Activated CD4-positive, alpha-beta T cell treated with anti-CD3 and anti-CD28 coated beads for 1 hour (primary cell): ENCODE measurements at places on chromosomes 16 and 17.

DNA sequence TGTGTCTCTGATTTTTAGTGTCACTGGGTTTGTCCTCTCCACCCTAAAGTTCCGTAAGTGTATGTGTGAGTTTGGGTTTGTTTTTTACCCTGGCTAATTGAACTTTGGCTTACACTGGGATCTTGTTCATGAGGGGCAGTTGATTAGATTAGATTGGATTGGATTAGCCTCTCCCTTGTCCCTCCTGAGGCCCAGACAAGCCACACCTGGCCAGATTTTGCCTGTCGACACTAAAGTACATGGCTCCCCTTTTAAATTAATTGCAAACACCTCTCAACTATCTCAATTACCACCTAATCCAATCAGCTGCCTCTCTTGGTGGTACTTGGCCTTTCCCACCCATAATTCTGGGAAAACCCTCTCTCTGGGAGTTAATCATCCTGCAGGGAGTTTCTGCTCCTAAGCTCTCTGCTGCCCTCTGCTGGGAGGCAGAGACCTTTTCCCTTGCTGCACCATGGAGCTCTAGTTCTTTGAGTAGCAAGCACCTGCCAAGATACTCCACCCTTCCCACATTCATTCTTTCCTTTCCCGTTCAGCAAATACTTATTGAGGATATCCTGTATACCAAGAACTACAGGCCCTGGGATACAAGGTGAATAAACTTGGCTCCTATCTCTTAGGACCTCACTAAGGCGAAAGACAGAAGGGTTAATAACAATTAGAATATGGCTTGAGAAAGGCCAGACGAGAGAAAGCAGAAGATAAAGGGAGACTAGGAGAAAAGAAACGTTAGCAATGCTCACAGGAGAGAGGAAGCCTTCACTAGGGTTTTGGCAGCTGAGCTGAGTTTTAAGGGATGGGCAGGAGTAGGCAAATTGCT lies 60.0 kb upstream of the MPHOSPH6 start:
- peak; percentile 27 for DNase-seq

- no peak for DNase-seq
Measured at GRCh38 chr17:34525651-34526050, 53.7 kb upstream of the TMEM132E start.

- no peak for DNase-seq
Measured at GRCh38 chr16:84323606-84324005, 28.9 kb downstream of the WFDC1 start.

- no peak for DNase-seq
Measured at GRCh38 chr16:88005968-88006367, 54.7 kb downstream of the BANP start.

- no peak for DNase-seq
Measured at GRCh38 chr16:23252310-23252709, 49.8 kb upstream of the SCNN1B start.

DNA sequence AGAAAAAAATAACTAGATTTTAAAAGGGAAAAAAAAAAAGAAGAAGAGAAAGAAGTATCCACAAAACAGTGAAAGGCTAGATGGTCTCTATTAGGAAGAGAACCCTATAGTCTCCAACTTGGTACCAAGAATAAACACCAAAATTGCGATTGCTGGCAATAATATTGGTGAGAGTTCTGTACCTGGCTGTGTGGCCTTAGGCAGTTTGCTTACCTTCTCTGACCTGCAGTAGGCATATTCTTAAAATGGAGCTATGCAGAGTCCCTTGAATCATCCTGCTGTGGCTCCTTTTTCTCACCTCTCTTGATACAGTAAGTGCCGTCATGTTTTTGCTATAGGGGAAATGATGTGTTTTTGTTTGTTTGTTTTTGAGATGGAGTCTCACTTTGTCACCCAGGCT lies 35.1 kb downstream of the BRCA1 start:
- DNase-seq: no peak
